ENCODE measurements at places on chromosomes 13 and 19.

GRCh38 chr13:21463424-21463823 is 4.3 kb upstream of the ZDHHC20 start:
- DNase-seq, result no peak

DNA sequence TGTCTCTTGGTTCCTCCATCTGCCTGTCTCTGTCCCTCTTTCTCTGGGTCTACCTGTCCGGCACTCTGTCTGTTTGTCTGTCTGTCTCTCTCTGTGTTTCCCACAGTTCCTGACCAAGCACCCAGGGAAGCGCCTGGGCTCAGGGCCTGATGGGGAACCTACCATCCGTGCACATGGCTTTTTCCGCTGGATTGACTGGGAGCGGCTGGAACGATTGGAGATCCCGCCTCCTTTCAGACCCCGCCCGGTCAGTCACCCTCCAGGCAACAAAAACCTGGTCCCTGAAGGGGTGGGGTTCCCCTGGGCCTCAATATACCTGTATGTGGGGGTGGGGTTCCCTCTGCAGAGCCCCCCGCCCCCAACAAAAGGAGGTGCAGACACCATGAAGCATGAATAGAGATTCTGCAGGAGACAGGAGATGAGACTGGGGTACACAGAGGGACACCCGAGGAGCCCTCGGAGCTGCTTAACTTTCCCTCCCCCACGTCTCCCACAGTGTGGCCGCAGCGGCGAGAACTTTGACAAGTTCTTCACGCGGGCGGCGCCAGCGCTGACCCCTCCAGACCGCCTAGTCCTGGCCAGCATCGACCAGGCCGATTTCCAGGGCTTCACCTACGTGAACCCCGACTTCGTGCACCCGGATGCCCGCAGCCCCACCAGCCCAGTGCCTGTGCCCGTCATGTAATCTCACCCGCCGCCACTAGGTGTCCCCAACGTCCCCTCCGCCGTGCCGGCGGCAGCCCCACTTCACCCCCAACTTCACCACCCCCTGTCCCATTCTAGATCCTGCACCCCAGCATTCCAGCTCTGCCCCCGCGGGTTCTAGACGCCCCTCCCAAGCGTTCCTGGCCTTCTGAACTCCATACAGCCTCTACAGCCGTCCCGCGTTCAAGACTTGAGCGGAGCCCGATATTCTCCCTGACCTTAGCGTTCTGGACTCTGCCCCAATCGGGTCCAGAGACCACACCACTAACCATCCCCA is 2.6 kb upstream of the CACNG7 start:
- DNase-seq, result peak; percentile 21

DNA sequence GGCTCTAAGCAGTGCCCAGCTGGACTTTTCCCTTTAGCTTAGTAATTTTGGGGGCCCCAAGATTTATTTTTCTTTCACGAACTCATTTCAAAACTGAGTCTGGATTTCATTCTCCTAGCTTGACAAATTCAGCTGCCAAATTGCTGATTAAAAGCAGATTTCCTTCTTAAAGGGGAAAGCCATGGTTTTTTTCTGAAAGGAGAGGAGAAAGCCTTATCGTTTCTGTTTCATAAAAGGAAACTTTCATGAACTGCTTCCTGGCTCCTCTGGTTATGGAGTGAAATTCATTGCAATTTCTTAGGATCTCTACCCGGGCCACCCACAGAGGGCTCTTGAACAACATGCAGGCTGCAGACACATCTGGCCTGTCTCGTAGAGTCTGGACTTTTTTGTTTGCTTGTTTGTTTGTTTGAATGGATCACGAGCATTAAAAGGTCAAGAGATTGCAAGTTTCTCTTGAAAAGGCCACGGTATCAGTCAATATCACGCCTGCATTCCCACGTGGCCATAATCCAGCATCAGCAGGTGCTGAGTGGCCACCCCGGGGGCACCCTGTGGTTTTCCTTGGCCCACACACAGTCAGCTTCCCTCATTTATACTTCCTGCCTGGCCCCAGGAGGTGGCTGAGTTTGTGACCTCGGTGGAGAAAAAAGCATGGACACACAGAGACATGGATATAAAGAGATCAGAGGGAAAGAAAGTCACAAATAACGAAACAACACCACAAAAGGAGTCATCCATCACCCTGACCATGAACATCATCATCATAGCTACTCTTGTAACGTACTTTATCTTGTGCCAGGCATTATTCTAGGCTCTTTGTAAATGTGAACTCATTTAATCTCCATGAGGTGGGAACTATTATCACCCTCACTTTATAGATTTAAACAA is 10.5 kb upstream of the KLK4 start:
- DNase-seq, result no peak

DNA sequence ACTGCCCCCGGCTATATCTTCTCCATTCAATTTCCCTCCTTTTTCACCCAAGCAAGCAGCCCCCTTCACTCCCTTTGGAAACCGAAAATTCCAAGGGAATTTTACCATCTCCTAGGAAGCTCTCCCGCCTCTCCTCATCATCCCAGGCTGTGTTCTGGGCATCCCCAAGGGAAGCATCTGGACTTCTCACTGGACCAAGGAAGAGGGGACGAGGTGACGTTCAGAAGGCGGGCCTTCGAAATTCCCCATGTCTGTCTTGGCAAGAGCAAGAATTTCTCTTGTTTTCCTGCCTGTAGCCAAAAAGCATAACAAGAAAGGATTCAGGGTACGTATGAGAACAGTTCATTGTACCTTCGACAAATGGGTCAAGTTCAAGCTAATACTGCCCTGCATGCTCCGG is 6.1 kb downstream of the TPRX2 start:
- DNase-seq, result no peak

- no peak for DNase-seq
Observed at GRCh38 chr13:111431206-111431605, 110.8 kb downstream of the TEX29 start.

GRCh38 chr19:45100846-45101252 is 7.9 kb downstream of the PPP1R37 start:
- no peak for DNase-seq

DNA sequence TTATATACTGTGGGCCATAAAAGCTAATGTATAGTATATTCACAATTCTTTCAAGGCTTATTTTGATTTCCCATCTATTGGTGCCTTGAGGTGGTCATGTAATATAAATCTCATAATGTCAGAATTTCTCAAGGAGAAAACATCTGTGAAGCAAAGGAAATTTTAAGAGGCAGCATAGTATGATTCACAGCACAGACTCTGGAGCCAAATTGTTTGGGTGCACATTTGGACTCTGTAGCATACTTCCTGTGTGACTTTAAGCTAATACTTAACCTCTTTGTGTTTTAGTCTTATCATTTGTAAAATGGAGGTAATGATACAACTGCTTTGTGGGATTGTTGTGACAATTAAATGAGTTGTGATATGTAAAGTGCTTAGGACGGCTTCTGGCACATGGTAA is 67.6 kb downstream of the PIBF1 start:
- DNase-seq, result peak; percentile 35

- DNase-seq, result no peak
Observed at GRCh38 chr13:75639454-75639853, 3.3 kb downstream of the LMO7 start.

DNA sequence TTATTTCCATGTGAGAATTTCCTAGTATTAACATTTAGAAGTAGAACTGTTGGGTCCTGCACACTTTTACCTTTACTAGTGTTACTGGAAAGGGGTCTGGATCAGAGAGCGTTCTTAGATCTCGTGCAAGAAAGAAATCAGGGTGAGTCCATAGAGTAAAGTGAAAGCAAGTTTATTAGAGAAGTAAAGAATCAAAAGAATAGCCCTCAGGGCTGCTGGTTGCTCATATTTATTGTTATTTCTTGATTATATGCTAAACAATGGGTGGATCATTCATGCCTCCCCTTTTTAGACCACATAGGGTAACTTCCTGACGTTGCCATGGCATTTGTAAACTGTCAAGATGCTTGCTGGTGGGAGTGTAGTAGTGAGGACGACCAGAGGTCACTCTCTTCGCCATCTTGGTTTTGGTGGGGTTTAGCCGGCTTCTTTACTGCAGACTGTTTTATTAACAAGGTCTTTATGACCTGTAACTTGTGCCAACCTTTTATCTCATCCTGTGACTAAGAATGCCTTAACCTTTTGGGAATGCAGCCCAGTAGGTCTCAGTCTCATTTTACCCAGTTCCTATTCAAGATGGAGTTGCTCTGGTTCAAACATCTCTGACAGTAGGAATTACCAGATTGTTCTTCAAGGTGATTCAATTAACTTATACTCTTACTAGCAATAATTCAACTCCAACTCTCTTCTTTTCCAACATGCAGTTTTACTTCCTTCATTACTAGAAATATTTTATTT is 27.4 kb downstream of the NDFIP2 start:
- peak; percentile 7 for DNase-seq

DNA sequence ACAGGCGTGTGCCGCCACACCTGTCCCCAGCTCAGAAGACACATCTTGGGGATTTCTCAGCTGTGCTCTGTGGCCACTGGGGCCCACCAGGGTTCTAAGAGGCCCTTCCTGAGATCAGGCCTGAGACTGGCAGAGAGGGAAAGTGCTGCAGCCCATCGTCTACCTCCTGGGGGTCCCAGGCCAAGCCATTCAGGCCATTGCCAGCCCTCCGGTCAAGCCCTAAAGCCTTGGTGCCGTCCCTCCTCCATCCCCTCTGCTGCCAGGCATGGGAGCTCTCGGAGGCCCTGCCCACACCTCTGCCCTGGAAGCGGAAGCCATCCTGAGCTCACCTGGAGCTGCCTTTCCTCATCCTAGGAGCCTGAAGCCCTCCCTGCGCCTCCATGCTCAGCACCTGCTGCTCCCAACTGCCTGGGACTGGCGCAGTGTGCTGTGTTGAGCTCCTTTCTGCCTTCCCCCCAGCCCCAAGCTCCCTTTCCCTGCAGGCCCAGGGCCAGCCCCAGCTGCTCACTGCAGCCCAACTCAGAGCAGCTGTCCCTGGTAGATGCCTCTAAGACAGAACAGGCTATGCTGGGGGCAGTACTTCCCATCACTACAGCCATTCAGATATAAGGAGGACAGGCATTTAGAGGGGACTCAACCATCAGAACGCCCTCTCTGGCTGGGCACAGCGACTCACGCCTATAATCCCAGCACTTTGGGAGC is 2.9 kb downstream of the SLC7A9 start:
- no peak for DNase-seq

- peak; percentile 90 for DNase-seq
Observed at GRCh38 chr19:33795370-33796163, 1.1 kb upstream of the KCTD15 start.

DNA sequence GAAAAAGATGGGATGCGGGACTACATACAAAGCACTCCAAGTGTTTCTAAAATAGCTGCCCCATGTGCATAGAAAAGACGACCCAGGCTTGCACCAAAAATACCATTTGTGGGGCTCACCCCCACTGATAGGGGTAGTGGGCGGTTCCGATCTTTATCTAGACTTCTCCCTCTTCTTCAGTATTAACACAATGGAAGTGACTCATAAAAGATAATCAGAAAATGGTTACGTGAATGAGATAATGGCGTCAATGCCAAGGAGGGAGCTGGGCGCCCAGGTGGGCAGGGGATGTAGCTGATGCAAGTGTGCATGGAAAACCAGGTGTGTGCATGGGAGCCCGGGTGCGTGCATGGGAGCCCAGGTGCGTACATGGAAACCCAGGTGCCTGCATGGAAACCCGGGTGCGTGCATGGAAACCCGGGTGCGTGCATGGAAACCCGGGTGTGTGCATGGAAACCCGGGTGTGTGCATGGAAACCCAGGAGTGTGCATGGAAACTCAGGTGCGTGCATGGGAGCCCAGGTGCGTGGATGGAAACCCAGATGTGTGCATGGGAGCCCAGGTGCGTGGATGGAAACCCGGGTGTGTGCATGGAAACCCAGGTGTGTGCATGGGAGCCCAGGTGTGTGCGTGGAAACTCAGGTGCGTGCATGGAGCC is 32.7 kb downstream of the LAMP1 start:
- DNase-seq, result no peak

GRCh38 chr19:41546386-41546789 is 29.6 kb upstream of the CEACAM21 start:
- no peak for DNase-seq

DNA sequence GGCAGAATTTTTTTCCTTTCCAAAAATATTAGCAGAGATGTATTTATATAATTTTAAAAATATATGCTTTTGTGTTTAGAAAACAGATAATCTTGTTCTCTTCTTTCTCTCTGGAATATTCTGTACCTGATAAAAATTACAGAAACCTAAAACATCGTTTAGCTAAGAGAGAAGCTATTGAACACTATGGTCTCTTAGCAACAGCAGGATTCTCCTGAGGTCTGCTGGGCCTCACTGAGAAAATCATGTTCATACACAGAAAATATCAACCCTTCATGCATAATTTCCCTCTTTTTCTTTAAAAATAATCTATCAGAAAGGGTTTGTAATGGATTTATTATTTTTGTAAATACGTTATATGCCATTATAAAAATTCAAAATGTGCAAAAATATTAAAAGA is 242.2 kb downstream of the DCLK1 start:
- DNase-seq, result no peak

- no peak for DNase-seq
Observed at GRCh38 chr19:49340069-49340864, 5.1 kb downstream of the CD37 start.

DNA sequence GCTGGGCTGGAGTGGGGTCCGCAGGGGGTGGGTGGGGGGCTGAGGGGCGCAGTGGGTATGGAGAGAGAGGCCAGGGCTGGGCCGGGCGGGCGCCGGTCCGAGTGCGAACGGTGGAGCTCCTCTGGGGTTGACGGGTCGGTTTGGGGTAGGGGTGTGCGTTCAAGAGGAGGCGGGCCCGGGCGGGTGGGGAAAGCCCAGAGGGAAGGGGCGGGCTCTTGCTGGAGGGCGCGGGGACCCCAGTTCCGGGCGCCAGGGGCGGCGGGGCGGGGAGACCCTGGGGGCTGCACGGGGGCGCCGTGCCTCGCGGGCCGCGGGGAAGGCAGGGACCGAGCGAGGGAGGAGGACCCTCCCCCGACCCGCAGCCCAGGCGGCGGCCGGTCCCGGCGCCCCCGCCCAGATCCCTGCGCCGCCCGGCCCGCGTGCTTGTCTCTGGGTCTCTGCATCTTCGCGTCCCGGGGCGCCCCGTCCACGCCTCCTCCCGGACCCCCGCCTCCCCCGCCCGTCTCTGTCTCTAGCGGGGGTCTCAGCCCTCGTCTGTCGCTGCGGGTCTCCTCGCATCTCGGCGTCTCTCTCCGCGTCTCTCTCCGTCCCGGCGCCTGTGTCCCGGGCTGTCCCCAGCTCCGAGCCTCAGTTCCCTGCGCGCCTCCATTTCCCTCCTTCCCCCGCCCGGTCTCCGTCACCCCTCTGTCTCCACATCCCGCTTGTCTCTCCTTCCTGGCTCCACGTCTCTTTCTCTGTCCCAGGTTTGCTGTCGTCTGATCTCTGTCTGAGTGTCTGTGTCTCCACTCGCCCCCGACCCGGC is 8.3 kb upstream of the SHISA7 start:
- DNase-seq, result no peak

All from fibroblast of pulmonary artery (primary cell).